ENCODE measurements at places on chromosomes 12 and 14.

DNA sequence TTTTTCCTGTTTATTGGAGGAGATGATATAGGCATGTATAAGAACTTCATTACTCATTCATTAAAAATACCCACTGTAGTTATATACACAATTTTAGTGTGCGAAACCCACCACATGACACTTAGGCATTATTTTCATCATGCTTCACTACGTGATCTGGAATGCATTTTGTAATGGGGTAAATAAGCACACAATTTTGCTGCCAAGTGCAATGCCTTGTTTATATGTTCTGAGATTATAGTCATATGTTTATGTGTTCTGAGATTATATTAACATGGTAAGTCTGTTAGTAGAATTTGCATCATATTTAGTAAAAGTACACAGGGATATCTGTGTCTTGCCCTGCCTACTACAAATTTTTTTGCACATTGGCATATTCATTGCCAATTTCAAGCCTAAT, 1123.0 kb downstream of the LRFN5 start:
- no peak for DNase-seq

DNA sequence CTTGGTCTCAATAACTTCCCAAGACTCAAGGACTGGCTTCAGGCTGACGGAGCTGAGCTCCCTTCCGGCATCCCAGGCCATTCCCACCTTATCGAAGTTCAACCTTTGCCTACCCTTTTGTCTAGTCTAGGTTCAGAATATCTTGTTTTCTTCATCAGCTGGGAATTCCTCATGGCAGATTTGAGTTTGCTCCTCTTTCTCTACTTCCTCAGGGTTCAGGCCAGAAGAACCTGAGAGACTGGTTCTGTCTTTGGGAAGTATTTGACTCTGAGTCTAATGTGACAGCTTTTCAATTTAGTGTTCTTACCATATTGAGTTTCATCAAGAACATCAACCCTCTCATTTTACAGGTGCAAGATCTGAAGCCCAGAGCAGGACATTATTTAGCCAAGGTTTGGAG, 2.1 kb downstream of the BIN2 start:
- DNase-seq: no peak

- DNase-seq: no peak
Observed at GRCh38 chr12:2389079-2389790, 336.4 kb downstream of the CACNA1C start.

- no peak for DNase-seq
Observed at GRCh38 chr12:120928864-120929652, 24.9 kb upstream of the SPPL3 start.

DNA sequence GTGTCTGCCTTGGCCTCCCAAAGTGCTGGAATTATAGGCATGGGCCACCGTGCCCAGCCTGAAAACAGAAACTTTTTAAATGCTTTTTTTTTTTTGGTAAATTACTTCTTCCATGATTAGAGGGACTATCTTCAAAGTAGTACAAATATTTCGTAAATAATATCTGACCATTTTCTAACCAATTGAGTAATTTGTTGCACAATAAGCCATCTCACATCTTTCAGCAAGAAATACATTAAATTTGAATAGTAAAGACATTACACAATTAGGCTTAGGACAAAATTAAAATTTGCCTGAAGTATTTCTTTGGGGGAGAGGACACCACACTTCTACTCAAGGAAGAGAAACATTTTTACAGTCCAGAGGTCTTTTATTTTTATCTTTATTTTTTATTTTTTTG, 84.7 kb upstream of the STRN3 start:
- DNase-seq: no peak

DNA sequence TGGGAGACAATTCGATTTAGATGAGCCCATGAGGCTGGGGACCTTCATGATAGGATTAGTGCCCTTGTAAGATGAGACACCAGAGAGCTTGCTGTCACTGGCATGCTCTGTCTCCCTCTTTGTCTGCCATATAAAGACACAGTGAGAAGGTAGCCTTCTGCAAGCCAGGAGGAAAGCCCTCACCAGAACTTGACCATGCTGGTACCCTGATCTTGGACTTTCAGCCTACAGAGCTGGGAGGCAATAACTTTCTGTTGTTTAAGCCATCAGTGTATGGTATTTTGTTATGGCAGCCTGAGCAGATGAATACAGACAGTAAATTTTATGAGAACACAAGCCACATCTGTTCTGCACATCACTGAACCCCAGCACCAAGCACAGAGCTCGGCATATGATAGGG, 38.1 kb upstream of the RASSF3 start:
- no peak for DNase-seq

GRCh38 chr12:12745576-12746211, 28.5 kb downstream of the CDKN1B start:
- no peak for DNase-seq

- no peak for DNase-seq
Observed at GRCh38 chr12:113246478-113247122, 25.3 kb downstream of the TPCN1 start.

DNA sequence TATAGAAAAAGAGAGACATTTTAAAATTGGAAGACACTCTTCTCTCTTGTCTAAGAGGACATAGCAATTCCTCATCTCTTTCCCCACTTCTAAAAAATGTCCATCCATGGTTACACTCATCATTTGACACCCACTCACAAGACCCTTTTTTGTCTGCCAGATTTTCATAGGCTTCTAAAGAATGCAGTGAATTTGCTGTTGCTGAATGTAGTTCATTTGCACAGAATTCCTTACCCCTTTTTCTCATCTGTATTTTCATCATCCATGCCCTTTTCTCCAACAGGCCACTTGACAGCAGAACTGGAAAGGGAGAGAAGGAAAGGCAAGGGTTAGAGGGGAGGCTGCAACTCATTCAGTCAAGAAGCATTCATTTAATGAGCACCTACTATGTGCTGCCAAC, 128.0 kb downstream of the NUAK1 start:
- DNase-seq: no peak

- no peak for DNase-seq
Observed at GRCh38 chr14:30015489-30015888, 87.8 kb upstream of the PRKD1 start.

GRCh38 chr12:106345746-106346145, 11.8 kb upstream of the POLR3B start:
- DNase-seq: no peak

GRCh38 chr12:66910366-66910974, 231.6 kb upstream of the GRIP1 start:
- no peak for DNase-seq

- DNase-seq: no peak
Observed at GRCh38 chr12:127133675-127134335, 1133.2 kb upstream of the TMEM132C start.

GRCh38 chr14:76761960-76762410, 717 bp downstream of the VASH1 start:
- DNase-seq: no peak

GRCh38 chr14:29898470-29898869, 29.2 kb downstream of the PRKD1 start:
- DNase-seq: no peak

Data from amygdala (tissue), 56 donors.